ENCODE measurements at places on chromosomes 13 and 19.

DNA sequence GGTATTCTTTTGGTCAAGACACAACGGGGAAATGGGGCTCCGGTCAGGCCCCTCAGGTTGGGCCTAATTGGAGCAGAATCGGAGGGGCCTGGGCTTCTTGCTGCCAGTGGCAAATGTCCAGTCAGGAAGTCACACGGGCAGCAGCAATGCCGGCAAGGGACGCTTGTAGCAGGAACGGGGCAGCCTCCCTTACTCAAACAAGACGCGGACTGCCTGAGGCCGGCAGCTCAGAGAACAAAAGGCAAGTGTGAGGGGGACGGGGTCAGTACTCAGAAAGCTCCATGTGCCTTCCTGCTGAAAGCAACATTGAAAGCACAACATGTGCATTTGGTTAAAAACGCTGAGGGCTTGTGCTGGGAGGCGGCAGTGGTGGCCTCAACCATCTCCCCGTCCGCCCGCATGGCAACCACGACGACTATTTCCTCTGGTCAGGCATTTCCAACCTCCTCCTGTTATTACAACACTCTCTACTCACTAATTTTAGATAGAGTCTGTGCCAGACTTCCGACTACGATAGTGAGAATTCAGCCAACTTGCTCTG is 20.5 kb upstream of the RASA3 start:
- no peak overlapping the region for H3K27ac ChIP-seq
- no peak overlapping the region for H3K4me3 ChIP-seq
- no peak for DNase-seq
- peaks cover 1% of the 10 kb centered on the region for H3K4me1 ChIP-seq

DNA sequence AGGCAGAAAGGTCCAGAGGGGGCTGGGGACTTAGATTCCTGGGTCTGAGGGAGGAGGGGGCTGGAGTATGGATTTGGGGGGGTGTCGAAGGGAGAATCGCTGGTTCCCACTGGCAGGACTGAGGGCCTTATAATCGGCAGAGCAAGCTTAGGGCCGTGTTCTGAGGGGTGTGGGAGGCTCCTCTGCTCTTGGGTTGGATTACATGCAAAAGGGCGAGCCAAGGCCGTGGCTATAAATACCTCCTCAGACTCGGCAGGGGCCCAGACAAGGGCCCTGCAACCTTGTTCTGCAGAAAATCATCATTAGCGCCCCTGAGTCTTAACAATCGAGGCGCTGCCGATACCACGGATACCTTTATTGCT is 707 bp upstream of the MAMSTR start:
- no peak for DNase-seq
- no peak overlapping the region for H3K4me3 ChIP-seq
- H3K36me3 ChIP-seq, result no peaks in the 10 kb centered on the region

DNA sequence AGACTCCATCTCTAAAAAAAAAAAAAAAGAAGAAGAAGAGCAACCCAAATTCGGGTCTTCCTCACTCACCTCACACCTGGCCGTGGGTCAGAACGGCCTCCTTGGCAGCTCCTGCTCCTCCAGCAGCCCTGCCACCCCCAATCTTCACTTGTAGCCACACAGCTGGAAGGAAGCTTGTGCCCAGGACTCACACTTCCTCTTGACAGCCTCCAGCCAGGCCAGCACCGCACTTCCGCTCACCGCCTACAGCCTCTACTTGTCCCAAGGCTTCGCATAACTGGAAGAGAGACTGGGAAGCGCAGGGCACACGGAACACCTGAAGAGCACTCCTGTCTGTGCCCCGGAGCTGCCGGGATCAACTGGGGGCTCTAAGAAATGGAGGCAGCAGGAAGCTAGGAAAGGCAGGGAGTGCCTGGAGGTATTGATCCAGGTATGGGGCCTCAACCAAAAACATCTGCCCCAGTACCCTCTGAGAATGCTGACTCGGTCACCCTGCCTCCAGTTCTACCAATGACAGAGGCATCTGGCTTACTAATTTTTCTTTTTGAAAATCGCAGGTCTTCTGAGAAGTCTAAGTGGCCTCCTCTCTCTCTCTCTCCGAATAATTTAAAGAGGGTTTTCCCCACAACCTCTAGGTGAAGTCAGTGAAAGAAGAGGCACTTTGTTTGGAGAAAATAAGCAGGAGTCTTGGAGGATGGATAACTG is 31.1 kb upstream of the ATP12A start:
- peaks cover 11% of the 10 kb centered on the region for H3K4me1 ChIP-seq
- H3K27ac ChIP-seq, result no peak overlapping the region
- H3K4me3 ChIP-seq, result no peak overlapping the region
- DNase-seq, result no peak
- H3K36me3 ChIP-seq, result no peaks in the 10 kb centered on the region

GRCh38 chr19:4183967-4184717 is 1.7 kb downstream of the ANKRD24 start:
- no peaks in the 10 kb centered on the region for H3K27me3 ChIP-seq
- peaks cover 21% of the 10 kb centered on the region for H3K4me1 ChIP-seq

DNA sequence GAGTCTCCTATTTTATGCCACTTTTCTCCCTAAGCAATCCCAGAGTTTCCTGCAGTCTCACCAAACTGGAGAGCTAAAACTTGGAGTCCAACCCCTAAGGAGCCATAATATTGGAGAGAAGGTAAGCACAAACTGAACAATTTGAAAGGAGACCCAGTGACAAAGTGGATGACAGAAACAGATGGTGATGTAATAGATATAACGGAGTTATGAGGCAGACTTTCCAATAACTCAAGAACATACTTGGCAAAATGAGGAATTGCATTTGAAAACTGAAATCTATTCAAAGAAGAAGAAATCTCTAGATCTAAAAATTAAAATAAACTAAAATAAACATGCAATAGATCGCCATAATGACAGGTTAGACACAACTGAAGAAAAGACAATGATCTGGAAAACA is 200.9 kb upstream of the MIR17HG start:
- no peaks in the 10 kb centered on the region for H3K36me3 ChIP-seq
- no peak overlapping the region for H3K4me3 ChIP-seq
- H3K4me1 ChIP-seq, result peaks cover 3% of the 10 kb centered on the region
- peaks cover 10% of the 10 kb centered on the region for H3K27me3 ChIP-seq

- peaks cover 9% of the 10 kb centered on the region for H3K36me3 ChIP-seq
- no peaks in the 10 kb centered on the region for H3K4me1 ChIP-seq
- no peak overlapping the region for H3K4me3 ChIP-seq
- no peak overlapping the region for H3K27ac ChIP-seq
These were observed 221.3 kb upstream of the TRPC4 start for GRCh38 chr13:38090913-38091312.

- DNase-seq, result no peak
- no peak overlapping the region for H3K4me3 ChIP-seq
- H3K27me3 ChIP-seq, result no peaks in the 10 kb centered on the region
- H3K4me1 ChIP-seq, result peaks cover 24% of the 10 kb centered on the region
- H3K27ac ChIP-seq, result no peak overlapping the region
These were observed 1.2 kb upstream of the P2RY11 start for GRCh38 chr19:10110076-10110971.

DNA sequence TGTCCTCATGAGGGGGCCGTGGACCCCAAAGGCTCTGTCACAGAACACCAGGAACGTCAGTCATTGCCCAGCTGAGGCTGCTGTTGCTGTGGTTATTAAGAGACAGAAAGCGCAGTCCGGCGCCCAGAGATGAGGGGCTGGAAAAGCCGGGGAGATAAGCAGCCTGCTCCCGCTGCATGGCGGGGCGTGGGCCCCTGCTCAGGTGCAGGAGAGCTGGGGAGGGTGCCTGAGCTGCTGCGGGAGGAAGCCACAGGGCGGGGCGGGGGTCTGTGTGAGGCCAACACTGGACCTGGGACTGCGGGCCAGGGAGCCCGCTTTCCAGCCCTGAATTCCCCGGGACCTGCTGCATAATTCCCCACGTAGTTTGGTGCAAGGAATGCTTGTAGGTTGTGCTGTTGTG is 11.3 kb downstream of the SOX1 start:
- no peak for DNase-seq
- no peaks in the 10 kb centered on the region for H3K36me3 ChIP-seq
- peaks cover 51% of the 10 kb centered on the region for H3K27me3 ChIP-seq
- no peak overlapping the region for H3K4me3 ChIP-seq
- H3K4me1 ChIP-seq, result peaks cover 7% of the 10 kb centered on the region

- peak overlapping the region; percentile 96 for H3K4me3 ChIP-seq
- H3K27ac ChIP-seq, result peak overlapping the region; percentile 43
- H3K27me3 ChIP-seq, result no peaks in the 10 kb centered on the region
These were observed 964 bp downstream of the PAK4 start for GRCh38 chr19:39126312-39127187.

GRCh38 chr19:4987692-4988370 is 18.9 kb downstream of the KDM4B start:
- DNase-seq, result peak; percentile 73
- H3K4me3 ChIP-seq, result peak overlapping the region; percentile 41
- H3K27me3 ChIP-seq, result no peaks in the 10 kb centered on the region
- H3K27ac ChIP-seq, result no peak overlapping the region

DNA sequence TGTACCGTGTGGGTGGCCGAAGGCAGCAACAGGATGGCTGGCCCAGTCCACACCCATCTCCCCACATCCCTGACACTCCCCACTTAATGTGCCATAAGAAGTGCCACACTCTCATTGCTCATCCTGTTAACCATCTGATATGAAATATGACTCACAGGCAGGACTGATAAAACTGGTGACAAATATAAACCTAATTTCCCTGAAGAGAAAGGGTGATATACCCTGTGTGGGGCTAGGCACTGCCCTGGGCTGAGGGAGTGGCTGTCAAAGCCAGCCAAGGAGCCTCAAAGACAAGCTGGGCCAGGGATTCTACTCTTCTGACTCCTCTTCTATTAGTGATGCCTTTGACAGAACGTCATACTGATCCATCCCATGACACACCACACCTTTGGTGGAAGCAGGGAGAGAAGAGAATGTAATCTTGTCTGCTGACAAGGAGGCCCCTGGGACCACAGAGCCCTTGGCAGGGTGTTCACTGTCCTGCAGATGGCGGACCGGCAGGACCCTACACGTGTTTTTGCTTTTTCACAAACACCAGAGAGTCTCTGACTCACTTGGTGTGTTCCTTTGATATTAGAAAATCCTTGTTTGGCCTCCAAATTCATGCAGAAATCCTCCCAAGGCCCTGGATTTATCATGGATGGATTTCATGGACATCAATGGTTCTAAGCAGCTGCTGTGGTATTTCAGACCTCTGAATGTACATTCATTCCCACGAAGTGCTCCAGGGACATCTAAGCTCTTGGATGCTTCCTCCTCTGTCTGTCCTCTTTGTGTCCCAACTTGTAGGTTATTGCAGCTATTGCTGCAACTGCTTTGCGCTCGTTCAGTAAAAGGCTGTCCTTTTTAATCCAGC is 98.0 kb upstream of the WASF3 start:
- peak; percentile 13 for DNase-seq
- no peaks in the 10 kb centered on the region for H3K36me3 ChIP-seq
- no peak overlapping the region for H3K4me3 ChIP-seq
- no peaks in the 10 kb centered on the region for H3K4me1 ChIP-seq
- no peak overlapping the region for H3K27ac ChIP-seq

All from mesenchymal stem cell (in vitro differentiated cells and primary cell).